ENCODE measurements at places on chromosomes 16 and 17.

- no peak for DNase-seq
Observed at GRCh38 chr16:85252014-85252413, 139.7 kb upstream of the CIBAR2 start.

GRCh38 chr16:47728205-47728604 is 267.1 kb downstream of the PHKB start:
- no peak for DNase-seq

DNA sequence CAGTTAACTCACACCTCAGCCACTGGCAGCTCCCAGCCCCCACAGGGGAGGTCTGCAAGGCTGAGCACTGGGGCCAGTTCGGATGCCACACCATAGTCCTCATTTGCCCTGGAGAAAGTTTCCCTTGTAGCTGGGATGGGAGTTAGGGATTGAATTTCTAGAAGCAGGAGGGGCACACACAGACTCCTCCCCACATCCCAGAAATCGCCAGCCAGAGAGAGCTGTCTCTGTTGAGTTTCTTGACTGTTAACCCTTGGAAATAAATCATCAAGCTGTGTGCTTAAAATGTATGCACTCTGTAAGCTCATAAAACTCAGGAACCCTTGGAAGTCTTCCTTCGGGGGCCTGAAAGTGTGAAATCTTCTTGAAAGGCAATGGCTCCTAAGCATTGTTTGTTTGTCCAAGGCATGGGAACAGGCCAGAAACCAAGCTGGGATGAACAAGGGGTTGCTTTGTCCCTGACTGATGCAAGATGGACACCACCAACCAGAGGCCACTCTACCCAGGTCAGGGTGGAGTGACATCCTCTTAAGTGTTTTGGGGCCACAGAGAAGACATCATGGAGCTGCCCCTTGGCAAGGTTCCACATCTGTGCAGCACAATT is 394 bp upstream of the PRM3 start:
- peak; percentile 13 for DNase-seq

DNA sequence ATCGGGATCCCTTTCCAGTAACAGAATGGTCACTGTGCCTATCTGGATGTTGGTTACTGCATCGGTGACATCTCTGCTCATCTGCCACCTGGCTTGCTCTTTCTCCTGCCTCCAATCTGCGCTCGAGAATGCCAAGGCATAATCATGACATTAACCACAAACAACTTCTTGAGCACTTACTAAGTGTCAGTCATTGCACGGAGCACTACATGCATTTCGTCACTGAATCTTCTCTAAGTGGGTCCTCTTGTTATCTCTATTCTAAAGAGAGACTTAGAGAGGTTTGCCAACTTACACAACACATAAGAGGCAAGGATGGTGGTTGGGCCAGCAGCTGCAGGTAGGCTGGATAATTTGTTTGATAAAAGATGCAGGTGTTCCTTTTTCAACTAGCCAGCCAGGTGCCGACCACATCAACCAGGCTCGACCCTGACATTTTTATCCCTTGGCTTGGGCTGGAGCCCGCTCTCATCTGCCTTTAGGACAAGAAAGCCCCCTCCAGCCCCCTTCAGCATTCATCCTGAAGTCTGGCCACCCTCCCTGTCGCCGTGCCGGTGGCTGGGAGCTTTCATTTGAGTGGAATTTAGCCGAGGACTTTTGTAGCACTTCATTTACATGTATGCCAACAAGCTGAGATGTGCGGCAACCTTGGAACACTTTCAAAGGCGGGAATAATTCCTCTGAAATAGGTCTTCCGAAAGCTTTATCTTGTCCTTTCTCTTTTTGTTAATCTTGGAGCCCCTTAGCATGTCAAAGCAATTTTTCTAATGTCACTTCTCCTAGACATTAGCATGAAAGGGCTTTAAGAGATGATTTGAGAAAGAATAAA is 89.3 kb upstream of the NKD1 start:
- no peak for DNase-seq

GRCh38 chr17:73064084-73064938 is 28.2 kb downstream of the SLC39A11 start:
- DNase-seq, result peak; percentile 12

DNA sequence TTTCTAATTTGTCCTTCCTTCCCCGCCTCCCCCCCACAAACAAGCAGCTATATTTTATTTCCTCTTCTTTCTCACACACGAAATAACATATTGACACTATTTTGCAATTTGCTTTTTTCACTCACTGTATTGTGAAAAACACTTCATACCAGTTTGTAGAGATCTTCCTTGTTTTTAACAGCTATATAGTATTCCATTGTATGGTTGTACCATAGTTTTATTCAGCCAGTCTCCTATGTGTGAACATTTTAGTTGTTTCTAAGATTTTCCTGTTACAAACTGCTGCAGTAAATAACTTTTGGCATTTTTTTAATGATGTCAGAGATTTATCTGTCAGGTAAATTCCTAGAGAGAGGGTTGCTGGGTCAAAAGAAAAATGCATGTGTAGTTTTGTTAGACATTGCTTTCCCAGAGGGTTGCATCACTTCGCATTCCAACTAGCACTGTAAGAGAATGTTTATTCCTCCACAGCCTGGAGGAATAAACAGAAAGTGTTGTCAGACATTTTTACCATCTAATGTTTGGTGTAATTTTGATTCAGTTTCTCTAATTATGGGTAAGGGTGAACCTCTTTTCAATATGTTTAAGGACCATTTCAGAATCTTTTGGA is 101.2 kb downstream of the MRTFB start:
- peak; percentile 90 for DNase-seq

GRCh38 chr17:63598281-63598680 is 2.4 kb upstream of the TACO1 start:
- no peak for DNase-seq

GRCh38 chr17:9880582-9880999 is 24.5 kb downstream of the RCVRN start:
- DNase-seq, result peak; percentile 37

GRCh38 chr16:75433732-75434413 is 570 bp upstream of the CFDP1 start:
- DNase-seq, result peak; percentile 98

DNA sequence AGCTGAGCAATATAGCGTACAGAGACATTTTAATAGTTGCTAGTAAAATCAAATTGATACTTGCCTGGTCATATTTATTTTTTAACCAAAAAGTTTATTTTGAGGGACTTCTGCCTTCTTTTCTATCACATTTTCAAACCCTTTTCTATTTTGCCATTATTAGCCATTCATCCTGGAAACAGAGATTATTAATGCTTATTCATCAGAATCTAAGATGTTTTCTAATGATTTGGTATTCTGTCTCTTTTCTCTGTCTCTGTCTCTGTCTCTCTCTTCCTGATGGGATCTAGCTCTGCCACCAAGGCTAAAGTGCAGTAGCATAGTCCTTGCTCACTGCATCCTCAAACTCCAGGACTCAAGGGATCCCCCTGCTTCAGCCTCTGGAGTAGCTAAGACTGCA is 871.3 kb upstream of the CDH8 start:
- DNase-seq, result no peak

DNA sequence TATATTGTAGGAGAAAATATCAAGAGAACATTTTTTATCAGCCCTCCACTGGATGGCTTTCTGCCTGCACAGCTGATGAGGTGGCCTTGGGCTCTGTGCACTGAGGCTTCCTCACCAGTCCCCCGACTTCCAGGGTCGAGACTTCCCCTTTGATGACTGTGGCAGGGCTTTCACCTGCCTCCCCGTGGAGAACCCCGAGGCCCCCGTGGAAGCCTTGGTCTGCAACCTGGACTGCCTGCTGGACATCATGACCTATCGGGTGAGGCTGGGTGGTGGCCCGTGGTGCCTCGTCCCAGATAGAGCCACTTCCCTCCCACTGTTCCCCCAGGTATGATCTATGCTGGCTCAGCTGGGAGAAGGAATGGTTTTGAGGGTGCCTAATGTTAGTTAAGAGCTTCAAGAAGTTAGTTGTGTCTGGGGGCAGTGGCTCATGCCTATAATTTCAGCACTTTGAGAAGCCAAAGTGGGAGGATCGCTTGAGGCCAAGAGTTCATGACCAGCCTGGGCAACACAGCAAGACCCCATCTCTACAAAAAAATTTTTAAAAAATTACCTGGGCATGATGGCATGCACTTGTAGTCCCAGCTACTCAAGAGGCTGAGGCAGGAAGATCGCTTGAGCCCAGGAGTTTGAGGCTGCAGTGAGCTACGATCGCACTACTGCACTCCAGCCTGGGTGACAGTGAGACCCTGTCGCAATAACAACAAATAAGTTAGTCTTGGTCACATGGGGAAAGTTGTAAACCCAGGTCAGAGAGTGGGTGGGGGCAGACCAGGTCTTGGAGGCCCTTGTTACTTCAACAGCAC is 11.8 kb downstream of the FCSK start:
- no peak for DNase-seq

GRCh38 chr16:15810411-15810810 is 46.4 kb downstream of the MYH11 start:
- no peak for DNase-seq

DNA sequence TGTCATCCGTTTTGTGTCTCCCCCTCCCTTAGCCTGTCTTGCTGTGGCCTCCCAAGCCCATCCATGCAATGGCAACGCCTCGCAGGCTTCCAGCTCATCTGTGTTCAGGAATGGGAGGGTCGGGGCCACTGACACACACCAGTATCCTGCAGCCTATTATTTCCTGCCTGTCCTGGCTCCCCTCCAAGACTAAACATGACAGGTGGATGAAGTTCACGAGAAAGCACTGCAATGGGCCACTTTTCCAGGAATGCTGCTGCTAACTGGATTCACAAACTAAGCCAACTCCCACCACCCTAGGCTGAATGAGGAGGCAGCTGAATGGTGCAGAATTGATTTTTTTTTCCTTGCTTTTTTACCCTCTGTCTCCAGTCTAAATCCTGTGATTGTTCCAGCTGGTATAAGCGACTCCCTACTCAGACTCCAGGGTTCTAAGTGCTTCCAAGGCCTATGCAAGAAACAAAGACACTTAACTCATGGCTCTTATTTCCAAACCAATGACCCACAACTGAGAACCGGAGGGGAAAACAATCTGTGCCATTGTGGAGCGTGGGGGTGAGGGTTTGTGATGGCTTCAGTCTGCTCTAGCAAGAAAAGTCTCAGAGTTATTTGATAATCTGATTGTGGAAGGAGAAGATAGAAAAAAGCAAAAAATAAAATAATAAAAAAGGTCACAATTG is 23.3 kb downstream of the TMEM100 start:
- DNase-seq, result no peak

- DNase-seq, result no peak
Observed at GRCh38 chr16:2501946-2502895, 11.5 kb upstream of the ATP6V0C start.

DNA sequence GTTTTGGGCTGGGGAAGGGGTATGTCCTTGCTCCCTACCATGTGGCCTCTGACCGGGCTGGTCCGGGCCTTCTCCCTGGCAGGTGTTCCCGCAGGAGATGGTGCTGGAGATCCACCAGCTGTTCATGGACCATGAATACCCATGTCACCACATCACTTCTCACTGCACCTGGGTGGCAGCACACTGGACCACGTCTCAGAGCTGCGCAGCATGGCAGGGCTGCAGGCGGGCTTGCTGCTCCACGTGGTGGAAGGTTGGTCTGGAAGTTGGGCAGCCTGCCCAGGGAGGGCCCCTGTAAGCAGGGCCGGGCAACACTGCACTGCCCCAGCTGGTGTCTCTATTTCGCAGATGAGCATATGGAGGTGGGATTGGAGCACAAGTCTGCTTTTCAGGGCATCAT is 169.5 kb upstream of the ZNF267 start:
- DNase-seq, result no peak

GRCh38 chr17:62805234-62805633 is 2.9 kb downstream of the MARCHF10 start:
- no peak for DNase-seq

GRCh38 chr16:5505091-5505887 is 407.7 kb upstream of the EEF2KMT start:
- no peak for DNase-seq

GRCh38 chr17:72421128-72422092 is 300.6 kb downstream of the SOX9 start:
- DNase-seq, result peak; percentile 95

GRCh38 chr16:64398793-64399192 is 723.1 kb downstream of the CDH11 start:
- no peak for DNase-seq

DNA sequence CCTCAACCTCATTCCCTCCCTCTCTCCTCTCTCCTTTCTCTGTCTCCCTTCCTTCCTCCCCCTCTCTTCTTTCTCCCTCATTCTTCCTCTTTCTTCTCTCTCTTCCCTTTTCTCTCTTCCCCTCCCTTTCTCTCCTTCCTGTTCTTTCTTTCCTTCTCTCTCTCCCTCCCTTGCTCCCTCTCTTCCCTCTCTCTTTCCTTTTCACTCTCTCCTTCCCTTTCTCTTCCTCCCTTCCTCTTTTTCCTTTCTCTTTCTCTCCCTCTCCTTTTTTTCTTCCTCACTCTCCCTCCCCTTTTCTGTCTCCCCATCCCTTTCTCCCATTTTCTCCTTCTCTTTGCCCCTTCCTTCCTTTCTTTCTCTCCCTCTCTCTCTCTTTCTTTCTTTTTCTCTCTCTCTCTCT is 7.9 kb upstream of the ELAC2 start:
- DNase-seq, result no peak

- DNase-seq, result no peak
Observed at GRCh38 chr17:73575470-73576221, 68.6 kb downstream of the SDK2 start.

- no peak for DNase-seq
Observed at GRCh38 chr17:65895969-65896368, 296.0 kb downstream of the CEP112 start.

- DNase-seq, result peak; percentile 90
Observed at GRCh38 chr17:82848022-82848592, 8.3 kb upstream of the ZNF750 start.

DNA sequence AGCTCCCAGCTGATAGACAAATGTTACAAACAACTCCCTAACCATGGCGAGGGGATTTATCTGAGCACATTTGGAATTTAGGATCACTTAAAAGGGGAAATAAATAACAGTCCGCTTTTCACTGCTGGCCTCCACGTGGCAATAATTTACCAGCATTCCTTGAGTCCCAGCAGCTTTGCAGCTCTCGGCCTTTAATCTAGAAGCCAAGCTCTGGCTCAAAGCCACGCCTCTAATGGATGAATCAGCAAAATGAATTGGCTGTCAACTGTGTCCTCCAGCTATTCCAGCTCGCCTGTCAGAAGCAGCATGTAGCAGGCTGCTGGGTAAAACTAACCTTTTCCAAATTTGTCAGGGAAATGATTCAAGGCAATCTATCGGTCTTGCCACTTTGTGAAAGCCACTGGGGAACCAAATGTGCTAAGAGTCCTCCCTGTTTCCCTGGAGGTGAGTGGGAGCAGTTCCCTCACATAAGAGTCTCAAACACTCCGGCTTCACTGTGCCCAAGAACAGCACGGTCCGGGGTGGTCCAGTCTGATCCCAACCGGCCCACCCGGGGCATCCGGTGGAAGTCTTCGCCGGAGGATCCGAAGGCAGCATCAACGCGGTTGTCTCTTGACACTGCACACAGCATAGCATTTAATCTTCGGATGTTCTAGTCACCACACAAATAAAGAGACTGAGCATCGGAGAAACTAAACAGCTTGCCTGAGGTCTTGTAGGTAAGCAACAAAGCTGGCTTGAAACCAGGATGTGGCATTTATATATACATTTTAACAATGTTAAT is 143.3 kb downstream of the PARN start:
- peak; percentile 95 for DNase-seq

Data from choroid plexus epithelial cell (primary cell).